CD4-positive, alpha-beta T cell (primary cell): ENCODE measurements at places on chromosomes 1 and 21.

GRCh38 chr21:42582787-42583476 is 69.3 kb downstream of the SLC37A1 start:
- DNase-seq: no peak
- H3K4me3 ChIP-seq: no peak overlapping the region
- no peak overlapping the region for H3K27ac ChIP-seq
- H3K27me3 ChIP-seq: no peaks in the 10 kb centered on the region

DNA sequence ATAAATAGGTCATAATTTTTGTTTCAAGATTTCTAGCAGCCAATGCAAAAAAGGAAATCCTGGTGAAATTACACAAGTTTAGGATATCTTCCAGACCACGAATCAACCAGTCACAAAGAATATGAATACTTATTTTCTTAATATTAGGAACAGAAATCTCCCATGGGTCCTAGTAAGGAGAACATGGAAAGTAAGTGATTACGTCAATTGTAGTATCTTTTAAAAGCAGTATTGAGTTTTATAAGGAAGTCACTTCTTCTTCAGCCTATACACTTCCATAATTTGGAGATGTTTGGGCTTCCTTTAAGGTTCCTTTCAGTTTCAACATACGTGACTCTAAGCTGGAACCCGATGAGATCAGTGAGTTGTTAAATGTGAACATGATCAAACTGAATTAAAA is 534.5 kb downstream of the USP25 start:
- H3K4me3 ChIP-seq: no peak overlapping the region
- no peak for DNase-seq

DNA sequence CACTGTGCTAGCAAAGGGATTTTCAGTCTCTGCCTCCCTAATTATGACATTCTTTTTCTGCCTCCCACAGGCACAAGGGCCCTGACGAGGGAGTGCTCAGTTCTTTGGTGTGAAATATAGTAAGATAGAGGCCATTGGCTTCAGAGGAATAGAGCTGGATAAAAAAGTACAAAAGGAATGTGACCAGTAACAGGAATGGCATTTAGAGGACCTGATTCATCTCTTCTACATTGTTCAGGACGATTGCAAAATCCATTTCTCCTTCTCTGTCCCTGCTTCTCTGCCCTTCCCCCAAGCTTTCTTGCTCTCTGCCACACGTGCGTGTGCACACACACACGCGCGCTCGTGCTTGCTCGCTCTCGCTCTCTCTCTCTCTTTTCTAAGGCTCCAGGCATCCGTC is 668.2 kb downstream of the KIF26B start:
- no peak overlapping the region for H3K4me3 ChIP-seq
- no peaks in the 10 kb centered on the region for H3K36me3 ChIP-seq
- H3K27ac ChIP-seq: no peak overlapping the region

DNA sequence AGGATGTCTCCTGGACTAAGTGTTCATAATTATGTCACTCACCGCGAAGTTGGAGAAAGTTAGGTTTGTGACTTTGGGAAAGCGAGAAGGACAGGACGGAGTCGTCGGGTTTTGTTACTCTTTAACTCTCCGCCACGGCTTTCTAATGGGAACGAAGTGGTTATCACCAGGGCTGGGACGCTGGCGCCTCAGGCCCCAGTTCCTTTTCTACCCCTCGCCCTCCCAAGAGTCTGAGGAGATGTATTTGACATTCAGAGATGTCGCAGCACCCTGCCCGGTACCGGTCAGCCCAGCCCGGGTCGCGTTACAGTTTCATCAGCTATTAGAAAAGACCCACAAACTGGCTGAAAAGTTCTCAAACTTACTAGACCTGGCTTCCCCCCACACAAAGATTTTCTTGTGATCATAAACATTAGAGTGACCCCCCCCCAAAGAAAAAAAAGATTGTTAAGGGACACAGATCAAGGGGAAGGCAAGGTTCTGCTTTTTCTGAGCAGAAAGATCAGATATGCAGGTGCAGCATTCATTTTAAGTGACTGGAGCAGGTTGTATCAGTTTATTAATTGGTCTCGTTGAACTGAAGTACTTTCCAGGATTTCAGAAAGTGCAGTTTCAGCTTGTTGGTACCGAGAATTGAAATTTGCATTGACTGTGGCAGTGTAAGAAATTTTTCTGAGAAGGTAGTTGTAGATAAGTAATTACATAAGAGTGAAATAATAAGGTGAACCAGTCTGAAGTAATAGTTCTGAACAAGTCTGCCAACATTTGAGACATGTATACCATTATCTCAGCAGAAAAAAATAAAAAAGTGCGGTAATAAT is 859 bp upstream of the ZBTB18 start:
- peaks cover 17% of the 10 kb centered on the region for H3K36me3 ChIP-seq
- H3K4me1 ChIP-seq: peaks cover 25% of the 10 kb centered on the region
- peak overlapping the region; percentile 89 for H3K4me3 ChIP-seq
